DMS79 treated with DMSO at 0.1 percent for 48 hours (cell line): ENCODE measurements at places on chromosomes 3 and 15.

- DNase-seq: no peak
Observed at GRCh38 chr3:51637941-51638471, 33.0 kb upstream of the TEX264 start.

DNA sequence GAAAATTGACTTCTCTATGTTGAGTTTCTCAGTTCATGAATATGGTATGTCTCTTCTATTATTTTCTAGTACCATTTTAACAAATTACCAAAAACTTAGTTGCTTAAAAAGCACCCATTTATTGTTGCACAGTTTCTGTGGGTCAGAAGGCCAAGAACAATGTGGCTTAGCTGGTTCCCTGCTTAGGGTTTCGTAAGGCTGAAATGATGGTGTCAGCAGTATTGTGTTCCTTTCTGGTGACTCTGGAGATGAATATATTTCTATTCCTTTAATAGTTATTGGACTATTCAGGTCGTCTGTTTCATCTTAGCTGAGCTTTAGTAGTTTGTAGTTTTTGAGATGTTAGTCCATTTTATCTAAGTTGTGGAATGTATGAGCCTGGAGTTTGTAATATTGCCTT, 44.9 kb downstream of the IL1RAP start:
- no peak for DNase-seq

GRCh38 chr3:169562988-169563774, 100.3 kb downstream of the MECOM start:
- no peak for DNase-seq

GRCh38 chr3:12963231-12963896, 109.9 kb downstream of the IQSEC1 start:
- DNase-seq: no peak

DNA sequence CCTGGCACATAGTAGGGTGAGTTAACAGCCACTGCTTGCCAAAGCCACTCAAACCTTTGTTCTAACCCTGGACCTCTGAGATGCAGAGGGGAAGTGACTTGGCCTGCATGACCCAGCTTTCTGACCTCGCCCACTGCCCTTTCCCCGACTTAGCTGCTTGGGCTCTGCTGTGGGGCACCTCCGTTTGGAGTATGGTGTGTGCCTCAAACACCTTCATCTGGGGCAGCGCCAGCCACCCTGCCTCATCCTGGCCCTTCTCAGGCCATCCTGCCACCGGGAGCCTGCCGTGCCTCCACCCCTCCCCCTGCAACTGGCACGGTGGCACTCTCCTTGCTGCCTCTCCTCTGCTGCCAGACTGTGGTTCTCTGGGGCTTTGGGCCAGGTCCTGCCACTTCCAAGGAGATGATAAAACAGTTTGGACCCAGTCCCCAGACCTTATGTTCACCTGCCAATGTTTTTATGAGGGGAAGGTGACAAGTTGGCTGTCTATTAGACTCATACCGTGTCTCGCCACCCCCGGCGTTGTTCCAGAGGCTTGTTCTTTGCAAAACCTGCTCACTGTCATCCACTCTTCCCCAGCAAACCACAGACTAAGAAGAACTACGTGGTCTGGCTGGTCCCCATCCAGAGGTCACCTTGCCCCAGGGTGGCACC, 32.2 kb downstream of the SLC6A6 start:
- peak; percentile 15 for DNase-seq

DNA sequence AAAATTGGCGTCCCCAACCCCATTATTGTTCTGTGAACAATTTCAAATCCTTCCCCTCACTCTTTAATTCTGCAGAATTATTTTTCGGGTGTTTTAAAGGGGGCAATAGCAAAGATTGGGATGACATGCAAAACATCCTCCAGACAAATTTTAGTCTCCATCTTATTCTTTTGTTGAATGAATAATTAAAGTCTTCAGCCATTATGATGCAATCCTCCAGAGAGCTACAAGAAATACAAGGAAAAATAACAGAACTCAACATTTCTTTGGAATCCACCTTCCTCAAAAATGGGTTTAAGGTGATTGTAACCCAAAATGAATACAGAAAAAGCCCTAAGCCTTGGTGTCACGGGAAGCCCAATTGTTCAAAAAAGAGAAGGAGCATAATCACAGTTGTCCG, 49.9 kb downstream of the FOXP1 start:
- no peak for DNase-seq

DNA sequence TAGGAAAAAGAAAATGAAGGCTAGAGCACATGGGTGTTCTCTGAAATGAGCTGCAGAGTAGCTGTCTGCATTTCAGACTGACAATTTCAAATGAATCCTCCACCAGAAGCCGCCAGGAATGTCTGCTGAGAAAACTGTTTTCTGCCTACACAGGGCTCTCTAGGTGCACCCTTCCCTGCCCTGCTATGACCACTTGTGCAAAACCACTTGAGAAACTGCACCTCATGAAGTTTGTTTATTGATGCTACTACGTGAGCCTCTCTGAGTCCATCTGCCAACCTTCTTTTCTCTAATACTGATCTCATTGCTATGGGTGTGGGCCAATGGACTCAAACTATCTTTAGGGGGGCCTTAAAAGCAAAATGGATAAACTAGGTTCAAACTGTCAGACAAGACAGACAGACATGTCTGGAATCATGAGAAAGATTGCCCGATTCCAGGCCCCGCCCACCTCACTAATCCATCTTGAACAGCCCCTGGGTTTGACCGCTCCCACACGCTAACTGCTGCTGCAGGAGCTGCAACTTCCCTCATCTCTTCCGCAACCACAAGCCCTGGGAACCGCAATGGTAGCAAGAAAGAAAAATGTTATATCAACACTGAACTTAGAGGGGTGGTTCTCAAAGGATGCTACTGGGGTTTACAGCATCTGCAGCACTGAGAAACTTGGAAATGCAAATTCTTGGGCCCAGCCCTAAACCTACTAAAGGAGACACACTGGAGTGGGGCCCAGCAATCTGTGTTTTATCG, 9.0 kb upstream of the CD47 start:
- DNase-seq: peak; percentile 7
